ENCODE measurements at places on chromosomes 4 and X.
A peak's percentile ranks its signal among the peaks of the same experiment; 100 is the strongest.

DNA sequence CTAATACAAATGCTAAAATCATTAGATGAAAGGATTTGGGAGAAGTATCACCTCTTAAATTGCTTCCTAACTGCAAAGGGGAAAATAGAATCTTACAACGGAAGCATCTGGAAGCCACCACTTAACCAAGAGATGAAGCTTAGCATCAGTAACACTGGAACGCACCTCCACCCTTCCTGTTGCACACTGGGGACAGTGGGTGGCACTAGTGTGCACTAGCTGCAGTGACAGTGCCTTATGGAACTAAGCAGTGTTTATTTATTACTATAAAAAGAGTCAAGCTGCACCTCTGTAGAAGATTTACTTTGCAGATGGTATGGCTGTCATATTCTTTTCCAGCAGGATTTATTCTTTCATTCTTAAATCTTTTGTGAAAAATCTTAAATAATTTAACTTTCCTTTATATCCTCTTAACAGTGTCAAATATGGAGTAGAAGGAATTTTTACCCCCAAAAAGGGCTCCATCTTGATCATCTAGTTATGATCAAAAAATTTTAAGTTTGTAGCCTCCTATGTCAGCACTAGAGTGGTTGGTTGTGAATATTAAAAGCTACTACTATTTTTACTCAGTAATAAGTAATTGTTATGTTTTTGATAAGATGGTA lies 76.7 kb downstream of the SCD5 start:
- peak; percentile 51 for DNase-seq

DNA sequence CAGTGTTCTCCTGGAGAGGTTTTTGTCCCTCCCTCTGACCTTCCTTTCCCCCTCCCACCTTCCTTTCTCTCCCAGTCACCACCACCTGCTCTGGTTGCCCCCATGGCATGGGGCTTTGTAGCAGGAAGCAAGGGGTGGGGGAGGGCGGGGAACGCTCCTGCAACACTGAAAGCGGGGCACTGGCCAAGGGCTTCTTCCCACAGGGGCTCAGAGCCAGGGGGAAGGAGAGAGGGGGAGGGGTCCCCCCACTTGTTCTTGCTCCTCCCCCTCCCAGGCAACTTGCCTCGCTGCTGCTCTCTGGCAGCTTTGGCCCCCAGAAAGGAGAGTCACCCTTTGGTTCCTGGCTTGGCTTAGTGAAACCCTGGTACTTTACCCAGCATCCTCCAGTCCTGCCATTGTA lies 48.4 kb downstream of the BCORL1 start:
- DNase-seq, result no peak

DNA sequence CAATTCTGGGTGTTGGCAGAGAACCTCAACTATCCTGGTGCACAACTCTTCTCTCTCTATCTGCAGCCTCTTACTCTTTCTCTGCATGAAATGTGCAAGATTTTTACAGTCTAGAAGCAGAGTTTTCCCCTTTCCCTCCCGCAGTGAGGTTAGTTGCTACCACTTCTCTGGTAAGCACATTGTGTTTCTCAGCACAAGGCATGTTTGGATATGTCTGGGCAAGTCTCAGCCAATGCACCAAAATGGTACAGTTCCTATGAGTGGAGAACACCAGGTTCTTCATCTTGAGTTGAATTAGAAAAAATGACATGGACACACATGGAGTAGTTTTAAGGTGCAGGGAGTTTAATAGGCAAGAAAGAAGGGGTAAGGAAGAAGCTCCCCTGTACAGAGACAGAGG lies 187.0 kb downstream of the CCNG2 start:
- no peak for DNase-seq

GRCh38 chrX:19772096-19772821 lies 115.1 kb downstream of the SH3KBP1 start:
- DNase-seq, result no peak

DNA sequence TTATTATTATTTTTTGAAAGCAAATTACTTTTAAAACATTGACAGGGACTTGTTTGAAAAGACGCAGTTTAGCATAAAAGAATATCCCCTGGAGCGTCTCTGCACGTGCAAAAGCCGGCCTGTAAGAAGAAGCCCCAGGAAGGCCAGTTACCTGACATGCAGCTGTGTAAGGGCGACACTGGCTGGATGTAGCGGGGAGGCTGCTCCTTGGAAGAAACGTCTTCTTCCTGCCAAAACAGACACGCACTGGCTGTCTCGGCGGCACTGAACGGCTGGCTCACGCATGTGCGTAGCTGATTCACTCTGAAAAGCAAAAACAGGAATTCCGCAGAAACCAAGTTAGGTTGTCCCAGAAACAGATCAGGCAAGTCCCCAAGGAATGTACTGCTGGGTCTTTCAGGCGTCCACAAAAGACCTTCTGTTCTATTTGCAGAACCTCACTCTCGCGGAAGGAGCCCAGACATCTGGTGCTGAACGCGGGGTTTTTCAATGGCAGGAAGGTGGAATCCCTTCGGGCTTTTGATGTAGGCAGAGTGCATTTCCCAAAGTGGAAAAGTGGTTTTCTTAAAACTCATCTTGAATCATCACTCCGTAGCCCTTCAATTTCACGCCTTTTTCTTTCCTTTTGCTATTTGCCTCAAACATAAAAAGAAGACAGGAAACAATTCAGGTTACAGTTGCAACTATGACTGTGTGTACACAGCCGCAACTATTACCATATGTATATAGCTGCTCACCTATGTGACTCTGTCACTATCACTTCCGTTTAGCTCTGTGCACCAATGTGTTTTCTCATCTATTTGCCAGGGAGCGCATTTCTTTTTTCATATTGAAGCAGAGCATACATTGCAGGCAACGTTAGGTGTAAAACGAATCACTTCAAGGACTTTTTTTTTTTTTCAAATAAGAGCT lies 38.1 kb upstream of the ARSH start:
- DNase-seq, result no peak

- no peak for DNase-seq
Observed at GRCh38 chr4:86334020-86334750, 25.7 kb downstream of the MAPK10 start.

- DNase-seq, result no peak
Observed at GRCh38 chr4:183264614-183265013, 55.5 kb downstream of the CLDN22 start.

- DNase-seq, result no peak
Observed at GRCh38 chr4:156888762-156889161, 82.8 kb downstream of the PDGFC start.

- DNase-seq, result no peak
Observed at GRCh38 chrX:40091691-40092421, 5.9 kb downstream of the BCOR start.

DNA sequence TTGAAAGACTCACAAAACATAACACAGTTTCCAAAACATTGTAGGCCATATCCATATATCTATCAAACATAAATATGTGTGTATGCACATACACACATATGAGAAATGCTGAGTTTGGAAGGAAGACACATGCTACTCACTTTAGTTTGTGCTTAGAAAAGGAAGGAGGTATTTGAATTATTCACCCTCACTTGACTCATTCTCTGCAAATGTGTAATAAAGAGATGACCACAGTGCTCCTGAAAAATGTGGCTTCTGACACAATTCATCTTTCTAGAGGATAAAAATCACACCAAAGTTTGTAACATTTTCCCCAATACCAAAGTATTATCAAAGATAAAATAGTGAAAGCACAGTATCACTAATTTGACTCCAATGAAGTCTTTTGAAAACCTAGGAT lies 950.1 kb downstream of the FAT4 start:
- no peak for DNase-seq

- no peak for DNase-seq
Observed at GRCh38 chrX:19728915-19729314, 158.5 kb downstream of the SH3KBP1 start.

GRCh38 chr4:25930731-25931354 lies 16.8 kb downstream of the SMIM20 start:
- DNase-seq, result no peak

- DNase-seq, result no peak
Observed at GRCh38 chrX:152901816-152902501, 4.1 kb downstream of the ZNF185 start.

DNA sequence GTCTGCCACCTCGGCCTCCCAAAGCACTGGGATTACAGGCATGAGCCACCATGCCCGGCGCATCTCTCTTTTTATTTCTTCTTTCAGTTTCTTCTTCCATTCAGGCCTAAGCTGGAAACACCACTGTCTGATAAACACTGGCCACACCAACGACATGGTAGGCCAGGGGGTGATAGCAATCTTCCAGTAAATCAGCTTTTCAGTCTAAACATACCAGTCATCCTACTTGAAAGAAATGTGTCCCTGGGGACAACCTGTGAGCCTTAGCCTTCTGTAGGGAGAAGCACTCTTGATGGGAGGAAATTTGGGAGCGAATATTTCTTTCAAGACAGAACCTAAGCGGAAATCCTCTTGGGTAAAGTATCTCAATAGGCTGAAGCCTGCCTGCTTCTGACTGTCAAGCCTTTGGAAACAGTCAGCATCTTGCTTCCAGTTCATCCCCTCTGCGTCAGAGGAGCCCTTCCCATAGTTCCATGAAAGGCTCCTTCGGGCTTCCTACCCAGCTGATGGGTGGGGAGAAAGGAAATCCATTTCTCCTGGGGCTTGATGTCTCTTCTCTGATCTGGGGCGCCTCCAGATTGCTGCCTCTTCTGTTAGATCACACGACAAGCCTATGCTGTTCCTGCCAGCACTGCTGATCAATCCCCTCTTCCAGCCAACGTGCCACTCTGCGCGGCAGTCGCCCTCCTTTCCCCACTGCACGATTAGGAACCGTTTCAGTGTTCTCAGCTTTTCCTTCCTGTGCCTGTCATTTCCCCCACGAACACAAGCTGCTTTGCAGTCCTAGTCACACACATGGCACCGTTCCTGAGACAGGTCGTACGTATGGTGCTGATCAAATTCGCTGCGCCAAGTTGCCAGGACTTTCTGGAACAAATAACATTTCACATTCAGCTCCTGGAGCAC lies 49.5 kb upstream of the CBR4 start:
- DNase-seq, result no peak

DNA sequence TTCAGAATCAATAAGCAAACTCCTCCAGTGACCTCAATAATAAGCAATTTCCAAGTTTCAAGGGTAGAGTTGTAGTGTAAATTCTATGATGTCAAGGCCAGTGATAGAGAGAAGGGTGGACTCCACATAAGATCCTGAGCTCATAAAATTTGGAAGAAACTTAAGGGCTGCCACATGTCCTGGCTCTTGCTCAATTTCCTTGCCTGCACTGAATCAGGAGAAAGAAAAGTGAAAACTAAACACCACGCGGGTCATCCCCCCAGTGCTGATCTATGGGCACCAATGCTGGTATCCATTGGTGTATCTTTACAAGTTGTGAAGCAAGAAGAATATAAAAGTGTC lies 392.0 kb upstream of the INTU start:
- no peak for DNase-seq

GRCh38 chr4:181685461-181685860 lies 557.7 kb upstream of the TENM3 start:
- DNase-seq, result no peak

- DNase-seq, result no peak
Observed at GRCh38 chr4:62023633-62024032, 823.5 kb downstream of the ADGRL3 start.

GRCh38 chr4:38334791-38335190 lies 329.2 kb upstream of the KLF3 start:
- DNase-seq, result no peak

GRCh38 chrX:120302434-120302833 lies 8.8 kb downstream of the TMEM255A start:
- DNase-seq, result peak; percentile 52

GRCh38 chr4:14856062-14856933 lies 146.0 kb upstream of the CPEB2 start:
- DNase-seq, result peak; percentile 34

GRCh38 chr4:95142932-95143331 lies 385.2 kb downstream of the BMPR1B start:
- no peak for DNase-seq

DNA sequence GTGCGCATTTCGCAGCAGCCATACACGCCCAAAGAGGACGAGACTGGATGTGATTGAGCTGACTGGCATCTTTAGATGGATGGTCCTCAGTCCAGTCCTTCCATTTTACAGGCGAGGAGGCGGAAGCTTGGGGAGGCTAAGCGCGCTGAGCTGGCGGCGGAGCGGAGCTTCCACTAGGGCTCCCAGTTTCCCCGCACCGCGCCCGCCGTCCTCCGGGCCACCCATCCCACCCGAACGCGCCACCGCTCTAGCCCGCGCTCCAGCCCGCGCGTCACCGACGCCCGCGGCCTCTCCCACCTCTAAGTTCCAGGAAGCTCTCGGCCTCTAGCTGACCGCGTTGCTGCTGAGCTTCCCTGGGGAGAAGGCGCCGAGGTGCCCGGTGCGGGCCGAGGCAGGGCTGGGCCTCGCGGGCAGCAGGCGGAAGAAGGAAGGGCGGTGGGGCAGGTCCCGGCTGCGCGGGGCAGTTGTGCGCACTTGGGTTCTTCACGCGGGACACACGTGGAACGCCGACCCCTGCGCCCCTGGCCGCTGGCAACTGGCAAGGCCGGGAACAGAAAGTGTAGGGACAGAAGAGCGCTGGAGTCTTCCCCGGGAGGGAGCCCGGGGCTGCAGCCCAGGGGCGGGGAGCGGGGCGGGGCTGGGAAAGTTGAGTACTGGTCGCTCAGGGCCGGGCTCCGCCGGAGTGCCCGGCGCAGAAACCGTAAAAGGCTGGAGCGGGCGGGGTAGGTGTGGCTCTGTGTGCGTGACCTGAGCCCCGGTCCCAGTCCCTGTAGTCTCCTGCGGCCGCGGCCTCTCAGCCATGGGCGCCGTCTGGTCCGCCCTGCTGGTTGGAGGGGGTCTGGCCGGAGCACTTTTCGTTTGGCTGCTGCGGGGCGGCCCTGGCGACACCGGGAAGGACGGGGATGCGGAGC lies at the start of gene STBD1:
Gene STBD1 (plus strand): TSS at position 763 of the 911 bp plus-strand sequence. CDS start 37 bp downstream, at position 800.
- DNase-seq, result peak; percentile 46

DNA sequence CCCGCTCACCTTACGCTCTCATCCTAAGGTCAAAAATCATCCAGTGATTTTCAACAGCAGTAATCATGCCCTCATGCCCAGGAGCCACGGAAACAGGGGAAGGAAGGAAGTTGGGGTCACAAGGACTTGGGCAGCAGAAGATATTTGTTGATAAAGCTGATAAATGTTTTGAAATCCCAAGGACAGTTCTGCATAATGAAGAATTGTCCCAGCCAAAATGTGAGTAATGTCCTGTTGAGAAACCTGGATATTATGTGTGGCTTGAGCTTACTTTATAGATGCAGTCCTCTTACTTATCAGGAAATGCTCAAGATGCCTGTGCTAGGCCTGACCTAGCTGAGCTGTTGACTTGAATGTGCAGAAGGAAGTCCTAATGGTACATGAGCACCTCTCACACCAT lies 263.0 kb upstream of the ZFP42 start:
- no peak for DNase-seq

DNA sequence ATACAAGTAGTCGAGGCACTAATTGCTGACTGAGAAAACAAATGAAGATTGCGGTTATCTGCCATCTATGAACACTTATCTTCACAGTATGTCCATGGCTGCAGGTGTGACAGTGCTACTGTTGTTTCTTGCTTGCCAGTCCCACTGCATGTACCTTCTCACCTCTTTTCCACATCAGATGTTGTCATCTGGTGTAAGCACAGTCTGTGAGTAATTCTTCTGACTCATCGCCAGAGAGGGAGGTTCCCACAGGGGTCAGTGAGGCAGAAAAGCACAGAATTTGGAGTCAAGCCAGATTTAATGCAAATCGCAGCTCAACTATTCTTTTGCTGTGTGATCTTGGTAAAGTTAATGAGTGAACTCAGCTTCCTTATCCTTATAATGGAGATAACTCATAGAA lies 144.4 kb downstream of the GLRA2 start:
- DNase-seq, result no peak

All from activated CD8-positive, alpha-beta T cell treated with anti-CD3 and anti-CD28 coated beads, Interleukin-2, amount 10 ng/mL, durations not matched to agents 7 days and 5 days (primary cell).